ENCODE measurements at places on chromosomes 2 and 18.

DNA sequence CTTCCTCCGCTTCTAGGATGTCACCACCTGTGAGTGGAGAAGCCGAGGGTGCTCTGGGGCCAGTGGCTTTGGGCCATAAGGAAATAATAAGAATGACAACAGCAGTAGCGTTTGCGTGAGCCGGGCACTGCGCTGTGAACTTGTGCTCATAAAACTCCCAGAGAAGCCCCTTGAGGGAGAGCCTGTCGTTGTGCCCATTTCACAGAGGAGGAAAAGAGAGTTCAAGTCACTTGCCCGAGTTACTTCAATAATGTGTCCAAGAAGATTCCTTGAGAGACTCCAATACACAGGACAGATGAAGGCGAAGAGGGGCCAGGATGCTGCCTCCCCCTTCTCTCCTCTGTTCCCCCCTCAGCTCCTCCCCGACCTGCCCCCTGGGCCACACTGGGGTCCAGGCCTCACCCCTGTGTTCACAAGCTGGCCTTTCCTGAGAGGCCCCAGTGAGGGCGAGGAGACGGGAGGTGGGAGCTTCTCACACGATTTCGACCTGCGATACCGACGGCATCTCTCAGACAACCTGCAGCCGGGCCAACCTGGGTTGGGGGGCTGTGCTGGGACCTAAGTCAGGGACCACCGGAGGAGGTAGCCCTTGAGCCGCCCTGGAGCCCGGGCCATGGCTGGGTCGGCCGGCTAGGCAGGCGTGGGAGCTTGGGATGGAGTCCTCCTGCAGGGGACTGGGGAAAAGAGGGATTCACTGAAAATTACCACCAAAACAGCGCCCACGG lies 53.5 kb upstream of the UBE2F start:
- no peak for DNase-seq

- DNase-seq: no peak
Observed at GRCh38 chr2:45845566-45845965, 194.1 kb downstream of the PRKCE start.

DNA sequence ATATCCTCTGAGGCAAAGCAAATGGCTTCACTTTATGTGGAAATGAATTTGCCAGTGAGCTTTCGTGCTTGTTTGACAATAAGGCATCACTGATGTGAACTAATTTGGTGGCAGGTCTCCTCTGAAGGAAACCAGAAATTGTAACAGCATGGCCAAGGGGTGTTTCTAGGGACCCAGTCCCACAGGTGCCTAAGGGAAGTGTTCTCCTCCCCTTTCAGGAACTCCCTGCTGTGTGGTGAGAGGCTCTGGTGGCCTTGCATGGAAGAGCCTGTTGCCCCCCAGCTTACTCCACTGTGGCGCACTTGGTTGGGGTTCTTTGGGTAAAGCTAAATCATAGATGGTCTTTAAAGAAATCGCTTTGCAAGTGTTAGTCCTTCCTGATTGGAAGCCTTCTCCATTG lies 20.4 kb downstream of the RAB12 start:
- DNase-seq: no peak

GRCh38 chr2:200300065-200300464 lies 6.4 kb upstream of the SPATS2L start:
- no peak for DNase-seq

DNA sequence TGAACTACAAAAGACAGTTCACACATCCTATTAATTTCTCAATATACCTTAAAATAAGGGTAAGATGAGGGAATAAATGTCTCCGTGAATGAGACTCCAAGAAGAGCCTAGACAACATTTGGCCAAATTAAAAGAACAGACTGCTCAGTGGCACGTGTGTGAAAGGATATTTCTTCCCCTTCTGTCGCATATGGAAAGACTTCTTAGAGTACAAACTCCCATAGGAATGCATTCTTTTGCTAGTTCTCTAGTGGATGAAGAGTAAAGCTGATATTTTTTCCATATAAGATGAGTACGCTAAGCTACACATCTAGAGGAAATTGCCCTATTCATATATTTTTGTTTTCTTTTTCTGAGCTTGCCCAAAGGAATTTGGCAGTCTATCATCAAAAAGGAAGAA lies 710.0 kb upstream of the ID2 start:
- no peak for DNase-seq

DNA sequence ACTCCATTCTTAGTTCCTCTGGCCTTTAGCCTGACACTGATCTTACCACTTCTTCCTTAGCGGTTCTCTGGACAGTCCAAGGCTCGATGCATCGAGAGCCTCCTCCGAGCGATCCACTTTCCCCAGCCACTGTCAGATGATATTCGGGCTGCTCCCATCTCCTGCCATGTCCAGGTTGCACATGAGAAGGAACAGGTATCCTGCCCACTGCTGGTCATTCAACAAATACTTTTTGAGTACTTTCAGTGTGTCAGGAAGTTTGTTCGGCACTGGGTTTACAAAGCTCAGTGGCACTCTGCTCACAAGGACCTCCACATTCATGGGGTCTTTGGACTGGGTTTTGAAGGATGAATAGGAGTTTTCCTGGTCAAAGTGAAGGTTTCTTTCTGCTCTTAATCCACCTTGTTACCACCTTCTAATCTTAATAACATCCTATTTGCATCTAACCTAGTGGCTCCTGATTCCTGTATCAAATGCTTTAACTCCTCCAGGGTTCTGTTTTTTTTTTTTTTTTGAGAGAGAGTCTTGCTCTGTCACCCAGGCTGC lies 25.8 kb downstream of the GCKR start:
- DNase-seq: no peak

DNA sequence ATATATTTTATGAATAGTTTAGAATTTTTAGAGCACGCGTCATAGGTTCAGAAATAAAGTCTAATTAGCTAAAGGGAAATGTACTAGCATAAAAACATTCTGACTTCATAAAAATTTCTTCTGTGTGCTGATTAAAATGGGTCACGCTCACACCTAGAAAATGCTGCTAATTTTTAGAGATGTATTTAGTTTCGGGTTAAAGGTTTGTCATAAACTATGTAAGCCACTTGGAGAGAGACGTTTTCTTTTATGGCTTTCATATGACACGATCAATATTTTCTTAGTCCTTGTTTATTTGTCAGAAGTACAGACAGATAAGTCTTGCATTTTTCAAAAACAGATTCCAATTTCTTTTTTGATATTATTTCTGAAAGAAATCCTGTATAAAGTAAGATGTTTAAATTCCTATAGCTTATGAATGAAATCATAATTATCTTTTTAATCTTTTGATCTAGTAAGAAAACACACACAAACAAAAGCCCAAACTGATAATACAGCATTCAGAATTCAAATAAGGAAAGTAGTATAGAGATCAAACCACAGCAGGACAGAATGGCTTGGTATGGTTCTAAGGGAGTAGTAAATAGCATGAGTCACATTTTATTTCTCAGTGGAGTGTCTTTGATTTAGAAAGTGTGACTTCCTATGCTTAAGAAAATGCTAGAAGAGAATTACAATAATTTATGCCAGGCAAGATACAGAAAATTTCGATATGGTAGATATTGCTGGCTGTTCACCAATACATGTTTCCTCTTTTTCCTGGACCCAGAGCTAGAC lies 236.6 kb downstream of the GPD2 start:
- no peak for DNase-seq

GRCh38 chr2:98137196-98137595 lies 50.2 kb downstream of the VWA3B start:
- DNase-seq: no peak

- no peak for DNase-seq
Observed at GRCh38 chr2:194166818-194167217, 1490.2 kb upstream of the SLC39A10 start.

DNA sequence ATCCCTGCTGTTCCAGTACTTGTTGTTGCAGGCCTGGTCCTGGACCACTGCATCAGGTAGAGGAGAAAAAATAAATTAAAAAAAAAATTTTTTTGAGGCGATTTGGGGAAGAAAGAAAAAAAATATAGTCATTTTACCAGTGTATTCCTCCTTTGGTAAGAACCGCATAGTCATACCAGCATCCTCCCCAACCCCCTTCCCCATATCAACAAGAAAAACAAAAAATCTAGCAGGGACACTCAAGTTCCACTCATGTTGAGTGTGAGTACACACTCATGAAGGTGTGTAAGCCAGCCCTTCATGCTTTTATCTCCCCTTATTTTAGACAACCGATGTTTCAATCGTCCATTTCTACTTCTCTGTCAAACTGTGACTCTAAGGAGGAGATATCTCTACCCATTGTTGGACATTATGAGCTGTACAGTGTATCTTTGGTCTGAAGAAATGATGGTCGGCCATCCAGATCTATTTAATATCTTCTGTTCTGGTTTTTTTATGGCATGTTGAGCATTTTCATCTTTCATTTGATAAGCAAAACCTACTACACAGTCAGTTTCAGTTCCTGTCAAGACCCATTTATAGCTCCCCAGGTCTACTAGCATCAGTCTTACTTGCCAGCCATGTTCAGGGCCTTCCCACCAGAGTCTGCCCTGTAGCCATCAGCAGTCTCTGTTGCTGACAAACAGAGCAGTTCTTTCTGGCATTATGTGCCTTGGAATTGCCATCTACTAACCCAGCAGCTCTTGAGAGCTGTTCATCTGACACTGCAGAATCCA lies 20.0 kb downstream of the ELP2 start:
- DNase-seq: no peak

DNA sequence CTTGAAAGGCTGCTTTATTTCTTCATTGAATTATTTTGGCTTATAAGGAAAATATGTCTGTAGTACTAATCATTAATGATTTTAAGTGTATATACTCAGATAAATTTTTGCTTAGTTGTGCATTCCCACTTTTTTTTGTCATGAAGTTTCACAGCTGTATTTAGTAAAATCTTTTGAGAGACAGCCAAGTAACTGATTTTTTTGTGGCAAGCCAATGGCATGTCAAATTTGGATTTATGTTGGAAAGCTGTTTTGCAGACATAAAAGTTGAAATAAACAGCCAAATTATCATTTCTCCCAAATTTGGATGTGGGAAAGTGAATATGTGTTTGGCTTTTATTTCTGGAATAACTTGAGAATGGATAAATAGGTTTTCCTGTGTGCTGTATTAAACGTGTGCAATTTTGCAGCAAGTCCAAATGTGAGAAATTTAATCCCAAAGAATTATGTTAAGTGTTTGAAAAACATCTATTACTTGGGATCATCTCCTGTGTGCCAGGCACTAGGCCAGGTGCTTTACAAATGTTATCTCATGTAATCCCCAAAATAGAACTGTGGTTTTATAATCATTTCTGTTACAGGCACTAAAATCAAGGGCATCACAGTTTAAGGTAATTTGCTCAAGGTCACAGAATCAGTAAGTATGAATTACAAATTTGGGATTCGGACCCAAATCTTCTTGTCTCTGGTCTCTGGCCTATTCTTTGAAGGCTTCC lies 160.4 kb downstream of the PTPRM start:
- no peak for DNase-seq

Measured in activated CD4-positive, alpha-beta T cell treated with anti-CD3 and anti-CD28 coated beads, Interleukin-2, amount 50 U/mL, for 1 hour (primary cell).